ENCODE measurements at places on chromosomes 1 and 21.

DNA sequence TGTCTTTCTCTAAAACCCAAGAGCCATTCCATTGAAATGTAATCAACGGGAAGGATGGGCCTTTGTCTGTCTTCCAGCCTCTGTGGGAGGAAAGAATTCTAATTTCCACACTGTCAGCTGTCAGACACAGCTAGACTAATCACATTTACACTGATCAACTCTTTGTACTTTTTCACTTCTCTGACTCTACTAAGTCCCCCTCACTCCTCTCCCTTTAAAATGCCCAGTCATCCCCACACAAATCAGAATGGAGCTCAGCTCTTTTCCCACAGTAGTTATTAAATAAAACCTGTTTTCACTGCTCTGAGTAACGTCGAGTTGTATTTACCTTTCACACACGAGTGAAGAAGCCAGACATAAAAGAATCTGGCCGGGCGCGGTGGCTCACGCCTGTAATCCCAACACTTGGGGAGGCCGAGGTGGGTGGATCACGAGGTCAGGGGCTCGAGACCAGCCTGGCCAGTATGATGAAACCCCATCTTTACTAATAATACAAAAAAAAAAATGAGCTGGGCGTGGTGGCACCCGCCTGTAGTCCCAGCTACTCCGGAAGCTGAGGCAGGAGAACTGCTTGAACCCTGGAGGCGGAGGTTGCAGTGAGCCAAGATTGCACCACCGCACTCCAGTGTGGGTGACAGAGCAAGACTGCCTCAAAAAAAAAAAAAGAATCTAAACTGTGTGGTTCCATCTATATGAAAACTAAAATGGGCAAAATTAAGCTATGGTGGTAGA lies 13.3 kb downstream of the ZBTB8OS start:
- no peak for DNase-seq

- DNase-seq, result no peak
These were observed 59.7 kb upstream of the CD34 start for GRCh38 chr1:207970329-207971233.

DNA sequence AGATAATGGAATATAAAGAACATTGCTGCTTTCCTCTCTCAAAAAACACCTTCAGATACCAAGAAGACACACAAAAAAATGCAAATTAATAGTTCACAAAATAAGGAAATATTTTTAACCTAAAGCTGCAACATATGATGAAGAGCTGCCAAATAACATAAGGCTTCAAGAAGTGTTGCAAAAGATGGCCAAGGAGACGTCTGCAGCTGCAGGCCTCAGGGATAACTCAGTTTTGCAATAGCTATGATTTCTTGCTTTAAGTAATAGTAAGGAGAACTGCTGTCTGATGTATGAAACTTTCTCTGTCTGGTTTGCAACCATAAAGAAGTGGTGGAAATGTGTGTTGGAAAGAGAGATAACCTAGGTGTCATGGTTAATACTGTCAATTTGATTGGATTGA lies 1237.5 kb downstream of the MRPL39 start:
- DNase-seq, result no peak

- DNase-seq, result no peak
These were observed 57.2 kb upstream of the C1orf185 start for GRCh38 chr1:51044834-51045233.

GRCh38 chr1:21451981-21452411 lies 12.1 kb downstream of the NBPF3 start:
- no peak for DNase-seq

- no peak for DNase-seq
These were observed 669.0 kb downstream of the RWDD3 start for GRCh38 chr1:95903060-95903459.

DNA sequence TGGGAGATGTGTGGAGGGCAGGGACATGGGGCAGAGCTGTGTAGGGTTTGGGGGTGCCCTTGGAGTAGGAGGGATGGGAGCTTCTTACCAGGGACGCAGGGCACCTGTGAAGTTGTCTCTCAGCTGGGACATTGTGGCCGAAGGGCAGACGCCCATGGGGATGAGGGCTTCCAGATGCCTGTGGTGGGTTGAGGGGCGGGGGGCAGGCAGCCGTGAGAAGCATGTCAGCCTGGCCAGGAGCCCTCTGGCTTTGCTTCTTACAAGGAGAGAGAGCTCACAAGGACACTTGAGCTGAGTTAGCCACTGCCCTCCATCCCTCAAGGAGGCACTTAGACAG lies 8.5 kb downstream of the A3GALT2 start:
- no peak for DNase-seq

GRCh38 chr1:154499446-154499845 lies 2.6 kb upstream of the TDRD10 start:
- no peak for DNase-seq

DNA sequence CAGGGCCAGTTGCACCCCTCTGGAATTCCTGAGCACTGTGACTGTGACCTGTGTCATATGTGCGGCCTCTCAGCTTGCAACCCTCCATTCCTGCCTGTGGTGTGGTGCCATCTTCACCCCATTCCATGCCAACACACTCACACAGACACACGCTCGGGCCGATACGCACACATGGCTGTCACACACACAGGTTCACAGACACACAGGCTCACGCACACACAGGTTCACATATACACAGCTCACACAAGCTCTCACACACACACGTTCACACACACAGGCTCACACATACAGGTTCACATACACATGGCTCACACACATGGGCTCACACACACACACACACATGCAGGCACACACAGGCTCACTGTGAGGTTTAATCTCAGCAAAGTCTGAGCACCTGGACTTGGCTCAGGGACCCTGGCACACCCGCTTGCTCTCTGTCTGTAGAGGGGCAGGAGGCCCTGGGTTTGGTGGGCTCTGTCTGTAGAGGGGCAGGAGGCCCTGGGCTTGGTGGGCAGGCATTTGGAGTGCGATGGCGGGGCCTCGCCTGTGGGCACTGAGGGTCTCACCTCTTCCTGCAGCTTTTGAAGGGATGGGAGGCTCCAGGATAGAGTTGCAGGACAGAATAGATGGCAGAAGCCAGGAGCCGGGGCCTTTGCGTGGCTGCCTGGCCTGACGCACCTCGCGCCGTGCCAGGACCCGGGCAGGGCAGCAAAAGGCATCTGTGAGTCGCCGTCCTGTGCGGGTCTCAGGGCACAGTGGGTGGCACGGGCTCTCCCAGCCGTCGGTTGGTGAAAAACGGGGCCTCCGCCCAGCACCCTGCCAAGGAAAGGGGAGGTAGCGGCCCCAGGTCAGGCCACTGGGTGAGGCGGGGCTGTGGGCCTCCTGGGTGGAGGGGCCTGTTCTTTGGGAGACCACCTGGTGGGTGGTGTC lies 17.1 kb downstream of the COL18A1 start:
- DNase-seq, result no peak

DNA sequence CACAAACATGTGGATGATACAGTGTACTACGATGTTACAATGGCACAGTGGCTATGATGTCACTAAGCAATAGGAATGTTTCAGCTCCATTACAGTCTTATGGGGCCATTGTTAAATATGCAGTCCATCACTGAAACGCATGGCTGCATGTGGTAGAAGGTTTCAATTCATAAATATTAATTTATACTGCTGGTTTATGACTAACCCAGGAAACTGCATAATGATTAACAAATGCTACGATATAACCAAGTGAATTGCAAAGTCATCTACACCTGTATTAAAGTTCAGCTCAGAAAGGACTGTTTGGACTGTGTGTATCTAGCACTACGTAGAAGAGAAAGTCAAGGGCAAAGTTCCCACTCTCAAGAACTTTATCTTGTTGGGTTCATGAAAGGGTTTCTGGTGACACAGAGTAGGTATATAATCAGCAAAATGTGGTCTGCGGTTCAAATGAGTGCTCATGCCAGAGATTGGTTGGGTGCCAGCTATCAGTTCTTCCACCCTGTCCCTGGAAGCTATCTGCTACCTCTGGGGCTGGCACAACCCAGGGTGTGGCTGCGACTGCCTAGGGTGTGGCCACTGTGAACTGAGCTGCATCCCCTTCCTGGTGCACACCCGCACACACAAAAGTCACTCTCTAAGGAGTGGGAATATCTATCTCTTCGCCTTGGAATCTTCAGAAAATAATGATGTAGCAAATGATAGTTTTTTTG lies 14.8 kb downstream of the MGST3 start:
- no peak for DNase-seq

DNA sequence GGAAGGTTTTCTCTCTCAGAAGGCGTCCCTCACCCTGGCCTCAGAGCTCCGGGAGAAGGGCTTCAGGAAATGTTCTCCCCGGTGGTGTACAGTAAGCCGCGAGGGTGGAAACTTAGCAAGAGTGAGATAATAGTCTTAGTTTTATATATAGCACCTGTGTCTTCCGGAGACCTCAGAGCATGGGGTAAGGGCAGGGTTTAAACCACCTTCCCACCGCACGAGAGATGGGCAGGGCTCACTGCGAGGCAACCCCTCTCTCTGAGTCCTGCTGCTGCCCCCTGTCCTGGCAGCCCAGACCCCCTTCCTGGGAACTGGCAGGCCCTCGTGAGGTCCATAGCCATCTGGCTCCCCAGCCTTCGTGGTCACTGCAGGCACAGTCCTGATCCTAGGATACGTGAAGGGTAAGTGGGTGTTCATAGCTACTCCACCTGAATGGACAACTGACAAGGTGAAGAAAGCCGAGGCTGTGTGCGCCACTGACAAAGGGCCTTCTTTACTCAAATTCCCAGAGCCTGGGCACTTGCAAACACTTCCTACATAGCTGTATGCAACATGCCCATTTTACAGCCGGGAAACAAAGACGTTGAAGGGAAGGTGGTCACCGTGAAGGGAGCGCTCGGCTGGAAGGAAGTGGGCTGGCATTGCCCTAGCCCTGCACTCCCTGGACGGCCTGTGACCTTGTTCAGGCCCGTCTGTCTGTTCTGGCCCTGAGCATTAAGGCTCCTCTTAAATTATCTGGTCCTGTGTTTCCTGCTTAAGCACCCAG lies 26.9 kb downstream of the ITPKB start:
- DNase-seq, result no peak

GRCh38 chr1:243595527-243596210 lies 254.4 kb downstream of the AKT3 start:
- DNase-seq, result no peak

DNA sequence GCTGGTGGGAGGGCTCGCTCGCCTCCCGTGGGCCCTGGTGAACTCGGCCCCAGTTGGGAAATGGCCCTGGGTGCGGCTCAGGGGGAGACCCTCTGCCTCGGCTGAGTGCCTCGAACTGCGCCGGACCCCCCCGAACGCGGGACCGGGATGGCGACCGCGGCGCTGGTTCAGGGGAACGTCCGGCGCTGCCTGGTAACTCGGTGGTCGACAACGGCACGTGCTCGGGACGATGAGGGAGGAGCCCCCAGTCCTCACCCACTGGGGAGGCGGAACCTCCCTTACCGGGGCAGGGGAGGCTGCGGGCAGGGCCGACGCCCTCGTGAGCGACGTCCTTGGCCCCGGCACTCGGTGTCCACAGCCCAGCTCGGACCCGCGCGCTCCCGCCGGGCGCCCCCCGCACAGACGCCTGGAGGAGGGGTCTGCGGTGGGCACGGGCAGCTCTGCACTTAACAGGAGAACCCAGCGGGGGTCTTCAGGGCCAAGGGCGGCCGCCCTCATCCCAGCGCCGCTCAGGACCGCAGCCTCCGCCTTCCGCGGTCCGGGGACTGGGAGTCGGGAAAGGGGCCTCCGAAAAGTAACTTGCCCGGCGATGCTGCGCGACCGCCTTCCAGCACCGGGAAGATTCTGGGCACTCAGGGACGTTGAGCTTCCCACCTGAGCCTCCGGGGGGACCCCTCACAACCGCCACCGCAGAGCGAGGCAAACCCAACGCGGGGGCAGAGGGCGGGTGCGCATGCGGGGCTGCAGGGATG lies 1.7 kb downstream of the HES4 start:
- DNase-seq, result peak; percentile 54

- DNase-seq, result no peak
These were observed 6.8 kb downstream of the NHLH1 start for GRCh38 chr1:160373696-160374095.

DNA sequence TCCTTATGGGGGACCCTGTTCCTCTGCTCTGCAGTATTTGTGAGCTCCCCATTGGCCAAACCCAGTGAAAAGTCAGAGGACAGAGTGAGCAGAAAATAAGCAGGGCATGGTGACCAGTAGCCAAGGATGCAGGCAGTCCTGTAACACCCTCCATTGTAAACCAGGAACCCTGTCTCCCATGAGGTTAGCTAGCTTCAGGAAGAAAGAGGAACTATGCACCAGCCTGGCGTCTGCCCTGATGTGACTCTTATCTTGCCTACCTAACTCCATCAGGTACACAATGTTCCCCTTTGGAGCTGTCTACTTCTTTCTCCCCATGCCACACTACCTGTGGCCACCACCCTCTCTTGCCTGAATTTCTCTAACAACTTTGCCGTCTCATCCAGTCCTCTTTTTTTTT lies 119.2 kb downstream of the LRIG2 start:
- no peak for DNase-seq

- DNase-seq, result no peak
These were observed 286.1 kb downstream of the KIF26B start for GRCh38 chr1:245440922-245441321.

- DNase-seq, result no peak
These were observed 41.6 kb upstream of the TRAPPC10 start for GRCh38 chr21:43970551-43970950.

- no peak for DNase-seq
These were observed 2.3 kb downstream of the MFAP2 start for GRCh38 chr1:16978139-16978538.

DNA sequence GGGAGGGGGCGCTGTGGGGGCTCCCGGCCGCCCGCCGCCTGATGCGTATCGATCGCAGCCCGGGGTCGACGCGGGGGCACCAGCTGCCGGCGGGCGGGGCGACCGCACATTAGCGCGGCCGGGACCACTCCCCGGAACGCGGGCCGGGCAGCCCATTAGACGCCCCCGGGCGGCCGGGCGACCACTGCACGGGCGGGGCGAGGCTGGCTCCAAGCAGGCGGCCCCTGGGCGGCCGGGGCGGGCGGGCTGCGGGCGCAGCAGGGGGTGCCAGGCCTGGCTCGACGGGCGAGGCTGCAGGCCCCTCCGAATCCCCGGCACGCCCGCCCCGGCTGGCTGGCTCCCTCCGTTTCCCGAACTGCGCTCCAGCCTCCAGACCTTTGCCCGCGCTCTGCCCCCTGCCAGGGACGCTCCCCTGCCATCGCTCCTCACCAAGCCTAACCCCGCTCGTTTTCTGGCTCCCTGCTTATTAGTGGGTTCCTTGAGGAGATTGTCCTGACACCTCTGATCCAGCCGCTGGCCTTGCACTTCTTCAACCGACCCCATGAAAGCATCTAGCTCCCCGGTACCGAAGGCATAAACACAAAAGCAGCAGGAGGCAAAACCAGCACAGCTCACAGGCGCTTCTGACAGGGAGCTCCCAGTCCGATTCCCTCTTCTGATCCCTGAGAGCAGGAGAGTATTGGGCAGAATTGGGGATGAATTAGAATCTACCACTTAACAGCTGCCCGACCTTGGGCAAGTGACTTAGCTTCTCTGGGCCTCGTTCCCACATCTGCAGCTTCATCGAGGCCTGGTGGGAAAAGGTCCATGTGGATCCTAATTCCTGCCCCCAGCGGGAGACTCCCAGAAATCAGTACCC lies 92.6 kb upstream of the CASZ1 start:
- DNase-seq, result peak; percentile 70

GRCh38 chr1:88043834-88044233 lies 640.2 kb upstream of the PKN2 start:
- no peak for DNase-seq

Measured in SK-N-DZ (cell line).